Stimulated activated CD8-positive, alpha-beta memory T cell treated with anti-CD3 and anti-CD28 coated beads, Interleukin-7, amount 100 ng/mL, for 1 hour (primary cell): ENCODE measurements at places on chromosomes 11 and 22.
A peak's percentile ranks its signal among the peaks of the same experiment; 100 is the strongest.

- no peak for DNase-seq
Measured at GRCh38 chr22:44575381-44576268, 77.6 kb upstream of the RTL6 start.

DNA sequence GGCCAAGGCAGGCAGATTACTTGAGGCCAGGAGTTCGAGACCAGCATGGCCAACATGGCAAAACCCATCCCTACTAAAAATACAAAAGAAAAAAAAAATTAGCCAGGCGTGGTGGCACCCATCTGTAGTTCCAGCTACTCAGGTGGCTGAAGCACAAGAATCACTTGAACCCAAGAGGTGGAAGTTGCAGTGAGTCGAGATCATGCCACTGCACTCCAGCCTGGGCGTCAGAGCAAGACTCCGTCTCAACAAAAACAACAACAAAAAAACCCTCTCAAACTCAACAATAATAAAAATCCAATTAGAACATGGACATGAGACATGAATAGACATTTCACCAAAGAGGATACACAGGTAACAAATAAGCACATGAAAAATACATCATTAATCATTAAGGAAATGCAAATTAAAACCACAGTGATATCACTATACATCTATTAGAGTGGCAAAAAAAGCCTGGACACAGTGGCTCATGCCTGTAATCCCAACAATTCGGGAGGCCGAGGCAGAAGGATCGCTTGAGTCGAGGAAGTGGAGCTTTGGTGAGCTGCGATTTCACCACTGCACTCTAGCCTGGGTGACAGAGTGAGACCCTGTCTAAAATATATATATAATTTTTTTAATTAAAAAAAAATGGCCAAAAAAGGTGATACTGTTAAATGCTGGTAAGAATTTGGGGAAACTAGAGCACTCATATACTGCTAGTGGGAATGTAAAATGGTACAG lies 12.7 kb upstream of the SEPTIN5 start:
- no peak for DNase-seq

DNA sequence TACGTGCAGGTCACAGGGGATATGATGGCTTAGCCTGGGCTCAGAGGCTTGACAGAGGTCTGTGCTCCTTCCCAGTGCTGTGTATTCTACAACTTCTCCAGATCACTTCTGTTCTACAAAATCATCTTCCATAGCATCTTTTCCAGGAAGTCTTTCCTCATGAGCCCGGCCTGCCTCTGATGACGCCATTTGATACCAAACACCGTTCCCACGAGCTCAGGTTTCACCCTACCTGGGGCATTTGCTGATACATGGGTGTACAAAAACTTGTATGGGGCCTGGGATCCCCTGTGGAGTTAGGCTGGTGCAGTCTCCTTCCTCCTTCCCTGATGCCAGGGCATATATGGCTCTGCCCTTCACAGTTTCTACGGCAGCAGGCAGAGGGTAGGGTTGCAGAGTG lies 78.7 kb downstream of the NECTIN1 start:
- DNase-seq, result no peak

- DNase-seq, result no peak
Measured at GRCh38 chr11:125766251-125766650, 12.4 kb downstream of the PATE2 start.

DNA sequence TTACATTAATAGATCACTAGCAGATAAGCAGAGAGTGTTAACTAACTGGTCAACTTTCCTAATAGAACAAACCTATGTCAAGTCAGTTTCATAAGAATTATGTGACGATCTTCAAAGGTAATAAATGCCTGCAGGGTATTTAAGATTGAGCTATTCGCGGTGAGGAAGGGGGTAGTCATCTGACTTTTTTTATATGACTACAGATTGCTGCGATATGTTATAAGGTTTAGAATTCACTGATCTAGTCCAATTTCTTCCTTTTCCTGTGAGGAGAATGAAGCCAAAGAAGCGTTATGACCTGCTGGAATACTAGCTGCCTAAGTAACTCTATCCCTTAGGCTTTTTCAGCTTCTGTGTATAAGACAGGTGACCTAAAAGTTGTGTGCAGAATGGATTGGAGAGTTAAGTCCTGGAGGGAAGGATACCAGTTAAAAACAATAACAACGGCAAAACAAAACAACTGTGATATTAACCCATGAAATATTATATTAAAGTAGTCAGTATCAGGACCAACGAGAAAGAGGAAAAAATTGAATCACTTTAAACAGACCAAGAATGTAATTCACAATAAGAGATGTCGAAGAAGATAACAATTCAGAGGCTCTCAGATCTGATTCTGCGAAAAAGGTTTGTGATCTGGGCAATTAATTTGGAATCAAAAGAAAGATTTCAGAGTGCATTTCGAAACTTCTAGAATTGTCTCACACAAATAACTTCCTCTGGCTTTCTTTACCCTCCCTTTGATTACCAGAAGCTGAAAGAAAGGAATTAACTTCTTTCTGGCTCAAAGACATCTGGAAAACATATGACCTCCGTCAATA lies 630 bp downstream of the CASP4 start:
- no peak for DNase-seq

DNA sequence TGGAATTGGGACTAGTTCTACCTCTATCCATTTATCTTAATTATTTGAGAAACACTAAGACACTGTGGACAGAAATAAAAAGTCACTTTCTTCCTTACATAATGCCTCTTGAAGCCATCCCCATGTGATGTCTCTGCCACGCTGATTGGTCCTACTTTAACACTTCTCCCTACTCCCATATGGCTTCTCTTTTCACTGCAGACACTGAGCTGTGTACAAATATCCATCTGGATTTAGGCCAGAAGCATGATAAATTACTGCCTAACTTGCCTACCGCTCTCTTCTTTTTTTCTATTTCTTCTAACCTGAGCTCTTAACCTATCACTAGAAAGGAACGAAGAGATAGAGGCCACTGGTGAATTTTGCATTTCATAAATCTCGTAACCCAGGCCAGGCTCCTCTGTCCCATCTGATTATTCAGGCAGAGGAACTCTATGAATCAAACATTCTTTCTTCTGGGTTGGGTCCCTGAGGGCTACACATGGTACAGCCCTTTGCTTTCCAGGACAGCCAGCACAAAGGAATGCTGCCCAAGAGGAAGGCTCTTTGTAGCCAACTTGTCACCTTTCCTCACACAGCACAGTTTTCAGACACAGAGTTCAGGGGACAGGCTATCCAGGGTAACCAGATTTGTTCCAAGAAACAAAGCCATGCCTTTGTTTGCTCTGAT lies 878.5 kb upstream of the LRRC4C start:
- no peak for DNase-seq

DNA sequence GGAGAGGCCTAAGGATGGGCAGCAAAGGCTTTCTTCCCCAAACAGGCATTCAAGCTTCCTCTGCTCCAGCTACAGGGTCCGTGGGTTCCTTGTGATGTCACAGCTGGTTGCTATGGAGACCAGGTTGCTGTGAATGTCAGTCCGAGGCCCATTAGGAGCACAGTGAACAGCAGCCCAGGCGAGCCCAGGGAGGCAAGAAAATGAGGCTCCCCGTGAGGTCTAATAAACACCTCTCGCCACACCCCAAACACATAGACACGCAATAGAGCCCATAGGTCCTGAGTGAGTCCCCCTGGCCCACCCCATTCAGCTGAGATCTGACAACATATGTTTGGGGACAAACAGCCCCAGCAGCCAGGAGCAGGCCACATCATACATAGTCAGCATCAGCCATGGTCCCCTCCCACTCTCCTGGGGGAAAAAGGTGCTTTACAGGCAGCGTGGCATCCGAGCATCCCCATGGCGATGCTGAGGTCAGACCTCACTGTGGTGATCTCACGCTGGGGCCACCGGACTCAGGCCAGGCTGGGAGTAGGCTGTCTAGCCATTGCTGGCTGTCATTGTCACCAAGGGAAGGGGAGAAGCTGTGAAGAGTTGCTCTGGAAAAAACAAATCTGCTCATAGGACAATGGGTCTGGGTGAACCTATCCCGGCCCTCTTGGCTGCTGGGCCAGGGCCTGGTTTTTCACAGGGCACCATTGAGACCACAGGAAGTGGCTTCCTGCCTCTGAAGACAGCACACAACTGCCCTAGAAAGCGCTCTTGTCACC lies 23.1 kb upstream of the TP53I11 start:
- no peak for DNase-seq

DNA sequence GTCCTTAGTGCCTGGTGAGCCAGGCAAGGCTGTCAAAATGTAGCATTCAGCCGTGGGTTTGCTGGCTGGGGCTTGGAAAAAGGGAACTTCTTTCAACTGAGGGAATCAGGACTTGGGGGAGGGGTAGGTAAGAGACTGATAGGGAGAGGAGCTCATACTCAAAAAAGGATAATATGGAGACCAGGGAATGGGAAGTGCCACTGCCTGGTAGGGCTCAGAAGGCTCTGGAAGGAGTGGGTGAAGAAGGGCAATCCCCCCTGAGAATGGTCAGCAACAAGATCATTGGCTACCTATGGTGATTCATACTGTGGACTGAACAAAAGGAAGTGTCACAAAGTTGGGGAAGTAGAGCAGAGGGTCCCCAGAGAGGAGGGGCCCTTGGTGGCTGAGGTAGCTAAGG lies 1.9 kb downstream of the CNGA4 start:
- no peak for DNase-seq

- DNase-seq, result no peak
Measured at GRCh38 chr11:74620531-74620930, 28.1 kb downstream of the POLD3 start.

DNA sequence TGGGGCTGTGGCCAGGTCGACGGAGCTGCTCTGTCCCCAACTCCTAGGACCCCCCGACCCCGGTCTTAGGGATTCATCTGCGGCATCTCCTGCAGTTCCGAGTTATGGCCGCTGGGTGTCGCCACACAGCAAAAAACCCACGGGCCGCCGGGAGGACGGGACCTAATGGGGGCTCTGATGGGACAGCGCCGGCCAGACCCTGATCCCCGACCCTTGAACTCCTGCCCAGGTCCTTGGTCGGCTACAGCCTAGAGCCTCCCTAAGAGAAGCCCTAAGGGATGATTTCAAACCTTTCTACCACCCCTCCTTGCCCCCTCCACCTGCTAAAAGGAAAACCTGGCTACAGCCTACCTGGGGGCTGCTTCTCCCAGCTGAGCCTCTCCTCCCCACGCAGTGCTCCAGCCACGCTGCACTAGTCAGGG lies 30.8 kb upstream of the LRRC10B start:
- DNase-seq, result peak; percentile 34

DNA sequence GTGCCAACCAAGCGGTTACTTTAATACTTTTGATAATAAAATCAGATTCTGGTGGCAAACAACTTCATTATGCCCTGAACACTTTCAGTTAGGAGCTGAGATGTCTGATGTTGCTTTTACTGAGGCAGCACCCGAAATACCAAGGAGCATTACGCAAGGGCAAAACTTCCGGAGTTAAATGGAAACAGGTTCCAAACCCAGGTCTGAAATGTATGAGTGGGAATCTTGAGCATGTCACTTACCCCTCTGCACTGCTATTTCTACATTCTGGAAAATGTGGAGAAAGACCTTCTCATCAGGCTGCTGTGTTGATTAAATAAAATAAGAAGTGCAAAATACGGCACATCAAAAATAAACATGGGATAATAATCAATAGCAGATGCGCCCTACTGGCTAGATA lies 315.1 kb downstream of the LARGE1 start:
- DNase-seq, result no peak

- DNase-seq, result no peak
Measured at GRCh38 chr22:37032134-37032534, 12.6 kb downstream of the MPST start.

GRCh38 chr11:105856954-105857353 lies 165.1 kb downstream of the MSANTD4 start:
- DNase-seq, result no peak

DNA sequence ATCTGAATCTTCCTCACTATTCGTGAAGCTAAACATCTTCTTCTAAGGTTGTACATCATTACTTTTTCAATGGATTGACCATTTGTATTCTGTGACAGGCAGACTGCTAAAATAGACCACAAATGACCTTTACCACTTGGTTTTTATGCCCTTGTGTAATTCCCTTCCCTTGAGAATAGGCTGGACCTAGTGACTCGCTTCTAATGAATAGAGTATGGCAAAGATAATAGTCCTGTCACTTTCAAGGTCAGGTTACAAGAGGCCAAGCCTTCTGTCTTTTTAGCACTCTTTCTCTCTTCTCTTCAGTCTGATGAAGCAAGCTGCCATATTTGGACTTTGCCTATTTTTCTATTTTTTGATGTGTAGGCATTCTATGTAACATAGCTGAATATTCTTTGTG lies 492.9 kb downstream of the SOX6 start:
- DNase-seq, result no peak

GRCh38 chr11:69828971-69829344 lies 9.7 kb upstream of the FGF3 start:
- DNase-seq, result no peak

- DNase-seq, result no peak
Measured at GRCh38 chr11:1077033-1077416, 2.4 kb downstream of the MUC2 start.

DNA sequence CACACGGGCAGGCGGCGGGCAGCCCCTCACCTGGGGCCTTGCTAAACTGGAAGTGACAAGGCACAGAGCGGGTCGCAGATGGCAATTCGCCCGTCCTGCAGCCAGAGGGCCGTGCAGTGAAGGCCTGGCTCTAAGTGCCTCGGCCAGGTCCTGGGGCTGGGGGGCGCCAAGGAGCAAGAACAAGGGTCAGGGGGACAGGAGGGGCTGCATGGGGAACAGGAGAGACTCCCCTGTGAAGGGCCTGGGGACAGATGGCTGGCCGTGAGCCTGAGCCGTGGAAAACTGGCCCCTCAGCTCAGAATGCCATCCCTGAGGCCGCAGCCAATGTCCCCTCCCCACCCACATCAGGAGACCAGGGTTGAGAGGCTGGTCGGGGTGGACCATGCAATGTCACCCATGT lies 60.0 kb downstream of the RTL6 start:
- no peak for DNase-seq

GRCh38 chr11:72229336-72229924 lies 4.9 kb downstream of the INPPL1 start:
- DNase-seq, result no peak

GRCh38 chr22:28829358-28830181 lies 29.2 kb upstream of the XBP1 start:
- peak; percentile 58 for DNase-seq

DNA sequence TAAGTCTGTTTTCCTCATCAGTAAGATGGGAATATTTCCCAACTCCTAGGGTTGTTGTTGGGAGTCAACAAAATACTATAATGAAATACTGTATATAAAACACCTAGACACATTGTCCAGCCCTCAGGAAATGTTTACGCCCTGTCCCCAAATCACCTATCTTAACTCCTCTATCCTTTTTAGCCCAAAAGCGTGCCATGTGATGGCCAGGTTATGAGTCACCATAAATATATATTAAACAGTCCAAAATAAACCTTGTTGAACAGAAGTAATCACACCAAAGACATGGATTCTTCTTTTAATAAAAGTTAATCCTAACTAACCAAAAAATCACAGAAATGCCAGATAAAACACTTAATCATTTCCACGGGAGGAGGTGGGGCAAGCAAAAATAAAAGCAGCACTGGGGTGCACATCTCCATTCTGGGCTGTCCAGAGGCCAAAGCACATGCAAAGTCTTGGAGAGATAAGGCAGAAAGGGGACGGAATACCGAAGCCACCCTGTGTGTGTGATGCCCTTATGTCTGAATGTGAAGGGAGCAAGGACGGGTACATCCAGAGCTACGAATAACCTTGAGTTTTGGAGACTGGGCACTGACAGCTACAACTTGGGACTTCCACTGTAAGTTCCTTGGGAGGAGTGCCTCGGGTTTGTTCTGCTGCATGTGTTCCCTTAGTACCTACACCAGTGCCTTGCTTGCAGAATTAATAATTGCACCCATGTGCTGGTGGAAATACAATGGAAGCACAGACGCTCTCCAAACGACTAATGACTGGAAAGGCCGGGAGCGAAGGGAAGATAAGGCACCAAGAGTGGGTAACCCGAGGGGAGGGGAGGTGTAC lies 1.1 kb downstream of the OSBP start:
- no peak for DNase-seq
